ENCODE measurements at places on chromosomes 7 and 10. TPM values are rescaled to one million over a fixed set of nuclear protein-coding genes. Genes with fewer than 3 reads are reported as not detected.

Gene CHST15
- total RNA-seq = 8.1 TPM

Gene CLCN1
- total RNA-seq = 0.14 TPM

Gene CALML3
- total RNA-seq = not detected

Gene INSYN2A
- total RNA-seq = not detected

Gene SLC13A4
- 0.22 TPM for total RNA-seq

Gene CLDN15
- total RNA-seq = 21.2 TPM

Gene FFAR4
- 0.13 TPM for total RNA-seq

- no peak for DNase-seq
Observed at GRCh38 chr7:147406521-147407135, 1183.9 kb upstream of the C7orf33 start.

- DNase-seq = no peak
Observed at GRCh38 chr10:2858452-2858851, 208.9 kb upstream of the PFKP start.

GRCh38 chr10:28425422-28425821 is 107.5 kb upstream of the WAC start:
- no peak for DNase-seq

GRCh38 chr7:158816995-158817394 is 12.3 kb downstream of the ESYT2 start:
- DNase-seq = no peak

GRCh38 chr10:11773761-11774441 is 31.7 kb downstream of the ECHDC3 start:
- no peak for DNase-seq

- no peak for DNase-seq
Observed at GRCh38 chr10:62820586-62820985, 4.4 kb upstream of the EGR2 start.

DNA sequence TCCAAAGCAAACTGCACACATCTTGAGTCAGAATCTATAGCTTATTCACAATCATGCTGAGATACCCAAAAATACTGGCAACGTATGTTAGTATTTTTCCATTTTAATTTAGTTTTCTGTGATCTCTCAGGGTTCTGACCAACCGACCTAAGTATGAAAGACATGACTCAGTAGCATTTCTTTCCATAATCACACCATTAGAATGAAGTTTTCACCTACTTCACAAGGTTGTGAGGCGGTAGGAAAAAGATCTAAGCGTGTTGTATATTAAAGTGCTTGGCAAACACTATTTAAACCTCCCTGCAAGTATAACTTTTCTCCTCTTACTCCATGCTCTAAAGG is 49.1 kb downstream of the PLCE1 start:
- DNase-seq = no peak

DNA sequence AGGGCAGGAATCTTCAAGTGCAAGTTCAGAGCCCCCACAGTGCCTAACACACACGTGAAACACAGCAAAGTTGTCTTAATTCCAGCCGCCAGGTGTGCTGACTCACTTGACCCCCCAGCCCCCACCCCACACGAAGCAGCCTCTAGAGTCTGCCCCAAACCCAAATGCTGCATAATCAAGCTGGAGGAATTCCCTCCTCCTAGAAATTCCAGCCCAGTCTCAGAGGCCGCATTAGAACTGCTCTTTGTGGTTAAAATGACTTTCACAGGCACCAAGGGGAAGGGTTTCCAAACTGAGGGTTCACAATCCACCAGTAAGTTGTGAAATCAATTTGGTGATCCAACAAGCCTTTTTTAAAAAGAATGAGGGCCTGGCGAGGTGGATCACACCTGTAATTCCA is 67.0 kb upstream of the PLXNA4 start:
- DNase-seq = no peak

- DNase-seq = no peak
Observed at GRCh38 chr7:158416283-158416933, 171.2 kb downstream of the PTPRN2 start.

DNA sequence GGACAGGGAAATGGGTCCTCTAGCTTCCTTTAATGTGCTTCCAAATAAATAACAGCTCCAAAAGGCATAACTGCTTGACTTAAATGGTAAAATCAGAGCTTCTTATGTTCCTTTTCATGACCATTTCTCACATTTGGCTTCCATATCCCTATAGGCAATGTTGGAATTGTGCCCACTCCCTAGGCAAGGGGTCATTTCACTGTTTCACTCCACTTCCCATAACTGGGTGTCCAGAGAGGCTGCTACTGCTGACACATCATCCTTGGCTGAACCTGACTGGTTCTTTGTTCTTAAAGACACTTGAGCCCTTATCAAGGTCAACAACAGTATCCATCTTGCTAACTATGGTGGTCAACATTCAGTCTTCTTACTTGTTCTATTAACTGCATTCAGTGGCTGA is 37.1 kb downstream of the PRTFDC1 start:
- DNase-seq = no peak

GRCh38 chr7:129853661-129854268 is 99.0 kb downstream of the UBE2H start:
- DNase-seq = no peak

GRCh38 chr10:73117976-73118743 is 7.9 kb downstream of the NUDT13 start:
- DNase-seq = no peak

Data from progenitor cell of endocrine pancreas (in vitro differentiated cells).